Activated CD4-positive, alpha-beta T cell treated with anti-CD3 and anti-CD28 coated beads, Interleukin-2, amount 10 ng/mL, durations not matched to agents 24 days and 14 days (primary cell): ENCODE measurements at places on chromosomes 4 and X. TPM values are rescaled to one million over a fixed set of nuclear protein-coding genes. Genes with fewer than 3 reads are reported as not detected.
A peak's percentile ranks its signal among the peaks of the same experiment; 100 is the strongest.

The MFAP3L gene
- 0.12 and 1.1 TPM in 2 replicates for total RNA-seq

DNA sequence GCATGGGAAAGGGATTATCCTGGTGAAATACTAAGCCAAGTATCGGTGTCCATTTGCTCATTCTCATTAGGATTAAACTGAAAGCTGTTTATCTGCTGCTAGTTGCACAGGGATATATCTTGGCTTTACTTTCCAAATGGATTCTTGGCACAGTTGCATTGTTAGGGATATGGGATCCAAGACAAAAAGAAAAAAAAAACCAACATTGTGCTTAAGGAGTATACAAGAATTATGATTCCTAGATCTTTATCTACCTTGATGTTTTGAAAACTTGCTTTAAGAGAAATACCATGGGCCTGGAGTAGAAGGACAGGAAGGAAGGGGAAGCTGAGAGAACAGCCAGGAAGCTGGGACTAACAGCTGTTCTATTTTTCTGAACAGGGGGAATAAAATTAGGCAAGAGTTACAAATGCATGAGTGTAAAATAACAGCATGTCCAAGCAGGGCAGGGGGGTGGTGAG, 107.6 kb downstream of the ATXN3L start:
- DNase-seq = no peak

DNA sequence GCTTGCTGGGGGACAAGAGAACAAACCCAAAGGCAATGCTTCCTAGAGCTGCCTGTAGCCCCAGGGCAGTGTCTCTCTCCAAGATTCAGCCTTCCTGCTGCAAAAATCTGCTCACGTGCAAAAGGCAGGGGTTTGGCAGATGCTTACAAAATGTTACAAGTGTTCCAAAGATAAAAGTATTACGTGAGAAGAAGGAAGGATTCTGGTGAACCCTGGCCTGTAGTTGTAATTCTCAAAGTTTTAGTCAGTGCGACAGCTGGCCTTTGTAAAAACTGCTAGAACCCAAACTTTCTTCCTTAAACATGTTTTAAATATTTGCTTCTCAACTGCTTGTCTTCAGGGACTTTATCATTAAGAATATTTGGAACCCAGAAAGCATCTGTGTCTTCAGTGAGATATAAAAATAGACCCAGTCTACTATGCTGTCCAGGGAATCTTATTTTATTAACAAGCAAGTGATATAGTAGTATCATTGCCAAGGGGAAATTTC, 232.3 kb downstream of the FRMPD4 start:
- DNase-seq = no peak

GRCh38 chr4:20256381-20256881, 4.7 kb downstream of the SLIT2 start:
- DNase-seq = no peak

- DNase-seq = no peak
Observed at GRCh38 chr4:45688341-45688740, 435.5 kb downstream of the GABRG1 start.

- no peak for DNase-seq
Observed at GRCh38 chr4:9989918-9990635, 31.2 kb downstream of the SLC2A9 start.

DNA sequence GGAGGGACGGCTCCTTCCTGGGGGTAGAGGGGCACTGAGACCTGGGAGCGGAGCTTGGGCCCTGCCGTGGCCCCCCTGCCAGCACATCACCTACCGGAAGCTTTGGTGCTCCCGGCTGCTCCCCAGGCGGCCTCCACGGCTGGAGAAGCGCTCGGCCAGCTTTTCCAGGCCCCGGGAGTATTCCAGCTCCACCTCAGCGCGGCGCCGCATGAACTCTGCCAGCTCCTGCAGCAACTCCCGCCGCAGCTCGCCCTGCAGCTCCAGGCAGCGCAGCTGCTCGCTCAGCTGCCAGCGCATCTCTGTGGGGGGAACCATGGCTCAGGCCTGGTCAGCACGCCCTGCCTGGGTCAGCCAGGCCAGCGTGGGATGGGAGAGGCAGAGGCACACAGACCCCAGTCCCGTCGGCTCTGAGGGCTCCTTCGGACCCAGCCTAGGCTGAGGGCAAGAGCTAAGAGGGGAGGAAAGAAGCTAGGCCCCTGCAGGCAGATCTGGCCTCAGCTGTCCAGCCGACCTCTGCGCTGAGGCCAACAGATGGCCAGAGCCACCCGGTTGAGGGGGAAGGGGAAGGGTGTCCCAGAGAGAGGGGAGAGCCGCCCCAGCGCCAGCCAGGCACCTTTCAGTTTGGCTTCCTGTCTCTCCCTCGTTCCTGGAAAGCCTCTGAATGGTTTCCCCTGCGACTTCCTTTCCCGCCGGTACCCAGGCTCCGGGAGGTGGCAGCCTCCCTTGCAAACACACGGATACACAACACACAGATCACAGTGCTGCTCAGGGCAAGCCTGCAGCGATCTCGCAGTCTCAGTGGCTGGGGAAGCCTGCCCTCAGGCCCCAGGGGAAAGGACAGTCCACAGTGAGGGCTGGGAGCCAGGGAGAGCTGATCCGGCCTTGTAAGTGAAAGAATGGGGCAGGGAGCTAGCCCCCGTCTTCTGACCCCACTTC, 4.3 kb downstream of the ARHGAP4 start:
- DNase-seq = peak; percentile 72
